Stromal cell of bone marrow (primary cell): ENCODE measurements at places on chromosomes 5 and 9.

DNA sequence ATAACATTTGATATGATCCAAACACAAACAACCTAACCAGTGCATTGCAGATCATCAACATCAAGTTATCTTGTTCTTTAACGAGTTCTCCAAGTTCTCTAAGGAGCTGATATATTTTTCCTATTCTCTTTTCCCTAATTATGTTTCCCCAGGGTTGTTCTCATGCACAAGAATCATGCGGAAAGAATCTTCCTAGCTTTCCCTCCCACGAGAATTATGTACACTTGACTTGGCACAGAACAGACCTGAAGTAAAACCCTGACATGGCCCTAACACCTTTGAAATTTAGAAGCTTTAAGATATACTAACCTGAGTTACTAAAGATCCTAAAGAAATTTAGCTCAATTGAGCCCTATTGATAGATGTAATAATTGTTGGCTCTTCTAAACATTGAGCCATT is 110.7 kb upstream of the FST start:
- no peak for DNase-seq

- DNase-seq: no peak
Measured at GRCh38 chr5:148335259-148335658, at the start of gene SPINK9. Gene SPINK9, plus strand, starts transcription at chr5:148335559. Its CDS starts 55 bp downstream, at chr5:148335614.

GRCh38 chr5:112417931-112418658 is 982 bp downstream of the EPB41L4A start:
- DNase-seq: no peak

- no peak for DNase-seq
Measured at GRCh38 chr9:110133059-110133458, 74.9 kb downstream of the C9orf152 start.

GRCh38 chr9:99336005-99336404 is 113.9 kb downstream of the SEC61B start:
- DNase-seq: no peak

DNA sequence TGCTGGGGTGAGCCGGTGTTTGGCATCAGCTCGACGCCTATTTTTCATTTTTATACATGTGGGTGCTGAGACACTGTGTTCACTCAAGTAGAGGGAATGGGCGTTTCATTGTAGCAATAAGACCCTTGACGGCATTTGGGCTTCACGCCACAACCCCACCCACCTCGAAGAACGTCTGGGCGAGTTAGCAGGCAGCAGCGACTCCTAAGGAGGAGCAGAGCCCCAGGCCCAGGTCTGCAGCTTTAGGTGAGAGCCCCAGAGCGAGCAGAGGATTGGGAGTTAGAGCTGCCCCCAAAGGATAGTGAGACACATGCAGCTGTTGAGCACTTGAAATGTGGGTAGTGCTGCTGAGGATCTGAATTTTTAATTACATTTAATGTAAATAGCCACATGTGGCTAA is 1.6 kb upstream of the ZFP62 start:
- DNase-seq: no peak

DNA sequence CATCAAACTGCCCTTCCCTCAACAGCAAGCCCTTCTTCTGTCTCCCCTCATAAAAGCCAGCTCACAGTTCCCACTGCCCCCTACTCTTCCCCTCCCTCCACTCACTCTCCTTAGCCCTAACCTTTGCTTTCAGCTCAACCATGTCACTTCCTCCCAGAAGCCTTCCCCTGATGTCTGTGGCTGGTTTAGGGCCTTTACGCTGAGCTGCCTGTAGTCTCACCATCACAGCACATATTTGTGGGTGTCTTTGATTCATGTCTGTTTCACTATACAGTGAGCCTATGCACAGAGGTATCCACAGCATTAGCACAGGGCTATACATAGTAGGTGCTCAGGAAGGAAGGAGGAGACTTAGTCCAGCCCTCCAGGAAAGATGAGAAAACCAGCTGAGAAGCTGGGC is 34.7 kb downstream of the C9orf50 start:
- DNase-seq: no peak

- DNase-seq: peak; percentile 98
Measured at GRCh38 chr5:98309785-98310598, 463.5 kb upstream of the RGMB start.

DNA sequence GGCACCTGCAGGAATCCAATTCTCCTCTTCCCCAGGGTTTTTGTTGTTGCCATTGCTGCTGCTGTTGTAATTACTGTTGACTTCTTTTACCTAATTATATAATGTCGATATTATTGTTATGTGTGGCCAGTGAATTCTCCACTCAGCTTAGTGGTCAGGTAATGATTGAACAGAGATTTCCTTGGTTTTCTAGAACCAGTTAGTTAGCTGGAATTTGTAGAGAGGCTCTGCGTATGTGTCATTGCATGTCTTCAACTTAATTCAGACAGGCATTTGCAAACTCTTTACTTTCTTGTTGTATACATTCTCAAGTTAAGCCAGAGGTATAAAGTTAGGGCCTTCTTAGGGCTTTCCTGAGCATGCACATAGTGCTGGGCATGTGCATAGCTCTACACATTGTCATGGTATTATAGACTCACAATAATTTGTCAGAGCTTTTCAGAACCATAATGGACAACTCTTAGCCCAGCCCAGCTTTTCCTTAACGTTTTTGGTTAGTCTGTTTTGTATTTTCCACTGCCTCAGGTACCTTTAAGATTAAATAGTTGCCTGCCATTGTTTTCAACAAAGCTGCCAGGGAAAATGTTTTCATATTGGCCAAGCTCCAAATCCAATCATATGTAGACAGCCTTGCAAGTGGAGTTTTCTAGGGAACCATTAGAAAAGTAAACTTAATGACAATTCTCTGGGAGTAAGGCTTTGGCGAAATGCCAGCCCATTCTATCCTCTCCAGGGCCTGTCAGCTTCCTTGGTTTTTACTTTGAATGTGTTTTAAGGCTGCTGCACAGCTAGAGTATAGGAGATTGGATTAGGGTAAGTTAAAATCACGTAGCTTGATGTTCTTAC is 68.1 kb downstream of the UBE2R2 start:
- peak; percentile 20 for DNase-seq

DNA sequence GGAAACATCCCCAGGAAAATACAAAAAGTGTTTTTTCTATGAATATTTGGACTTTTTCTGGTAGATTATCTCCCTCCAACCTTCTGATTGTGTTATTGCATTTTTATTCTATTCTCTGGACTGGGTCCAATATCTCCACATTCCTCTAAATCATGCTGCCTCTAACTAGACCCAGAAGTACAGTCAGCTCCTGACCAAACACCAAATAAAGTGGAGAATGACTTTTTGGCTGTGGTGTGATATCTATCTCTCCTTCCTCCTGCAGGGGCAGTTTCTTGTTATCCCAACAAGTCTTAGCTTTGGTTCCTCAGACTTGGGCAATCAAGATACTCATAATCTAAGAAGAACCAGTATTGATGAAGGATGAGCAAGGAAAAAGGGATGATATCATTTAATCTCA is 3.2 kb upstream of the RAI14 start:
- DNase-seq: peak; percentile 70

DNA sequence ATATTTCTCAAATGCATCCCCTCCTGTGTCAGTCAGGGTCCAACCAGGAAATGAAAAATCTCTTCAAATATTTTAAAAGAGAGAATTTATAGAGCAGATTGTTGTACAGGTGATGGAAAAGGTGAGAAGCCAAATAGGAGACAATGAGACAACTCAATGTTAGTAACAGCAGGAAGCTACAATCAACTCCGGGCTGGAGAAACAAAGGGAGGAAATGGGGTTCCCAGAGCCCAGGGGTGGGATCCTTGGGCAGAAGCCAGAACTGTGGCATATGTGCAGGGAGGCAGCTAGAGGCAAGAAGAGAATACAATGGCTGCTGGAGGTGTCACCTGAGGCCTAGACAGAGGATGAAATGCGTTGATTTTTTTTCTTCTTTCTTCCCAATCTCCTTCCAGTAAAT is 361.8 kb upstream of the ACTBL2 start:
- no peak for DNase-seq

DNA sequence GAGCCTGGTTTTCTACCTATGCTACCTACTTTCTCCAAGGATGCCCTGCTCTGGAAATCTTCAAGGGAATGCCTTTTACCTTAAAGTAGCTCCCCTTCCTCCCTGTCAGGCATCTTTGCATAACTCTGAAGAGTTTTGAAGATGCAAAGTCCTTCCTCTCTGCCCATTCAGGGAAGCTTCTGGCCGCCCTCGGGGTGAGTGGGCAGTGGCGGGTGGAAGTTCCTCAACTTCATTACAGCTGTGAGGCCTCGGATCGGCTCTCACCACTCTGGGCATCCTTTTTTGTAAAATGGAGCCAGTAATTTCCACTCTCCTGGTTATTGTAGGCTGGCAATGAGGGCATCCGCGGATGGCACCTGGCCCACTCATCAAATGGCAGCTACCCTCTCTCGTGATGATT is 31.7 kb upstream of the STXBP1 start:
- DNase-seq: no peak

DNA sequence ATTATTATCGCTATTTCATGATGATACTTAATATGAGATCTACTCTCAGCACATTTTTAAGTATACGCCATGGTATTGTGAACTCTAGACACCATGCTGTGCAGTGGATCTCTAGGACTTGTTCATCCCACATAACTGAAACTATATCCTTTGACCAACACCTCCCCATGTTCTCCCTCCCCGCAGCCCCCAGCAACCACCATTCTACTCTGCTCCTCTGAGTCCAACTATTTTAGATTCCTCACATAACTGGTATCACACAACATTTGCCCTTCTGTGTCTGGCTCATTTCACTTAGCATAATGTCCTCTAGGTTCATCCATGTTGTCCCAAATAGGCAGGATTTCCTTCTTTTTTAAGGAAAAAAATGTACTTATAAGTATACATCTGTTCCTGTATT is 6.6 kb upstream of the TBC1D2 start:
- DNase-seq: no peak

- DNase-seq: peak; percentile 92
Measured at GRCh38 chr5:59193616-59194319, 610.9 kb downstream of the RAB3C start.

GRCh38 chr5:25990771-25991170 is 1047.6 kb downstream of the CDH9 start:
- no peak for DNase-seq

GRCh38 chr5:53974021-53974420 is 336.4 kb downstream of the ARL15 start:
- no peak for DNase-seq

DNA sequence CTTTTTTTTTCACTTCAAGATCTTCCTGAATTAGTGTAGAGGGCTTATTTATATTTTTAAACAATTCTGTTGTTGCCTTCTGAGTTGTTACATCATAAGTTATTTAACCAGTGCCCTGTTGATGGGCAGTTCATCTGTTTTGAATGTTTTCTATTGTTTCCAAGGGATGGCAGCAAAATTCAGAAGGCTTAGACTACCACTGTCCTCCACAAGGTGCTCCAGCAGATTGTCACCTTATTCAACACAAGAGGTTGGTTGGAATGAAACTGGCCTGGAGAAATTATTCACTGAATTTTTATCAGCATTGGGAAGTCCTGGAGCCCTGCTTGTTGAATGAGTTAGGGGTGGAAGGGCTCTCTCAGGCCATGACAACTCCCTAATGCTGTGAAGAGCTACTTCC is 1.3 kb upstream of the KLHL9 start:
- no peak for DNase-seq

- no peak for DNase-seq
Measured at GRCh38 chr5:173873306-173873922, 14.7 kb upstream of the CPEB4 start.

DNA sequence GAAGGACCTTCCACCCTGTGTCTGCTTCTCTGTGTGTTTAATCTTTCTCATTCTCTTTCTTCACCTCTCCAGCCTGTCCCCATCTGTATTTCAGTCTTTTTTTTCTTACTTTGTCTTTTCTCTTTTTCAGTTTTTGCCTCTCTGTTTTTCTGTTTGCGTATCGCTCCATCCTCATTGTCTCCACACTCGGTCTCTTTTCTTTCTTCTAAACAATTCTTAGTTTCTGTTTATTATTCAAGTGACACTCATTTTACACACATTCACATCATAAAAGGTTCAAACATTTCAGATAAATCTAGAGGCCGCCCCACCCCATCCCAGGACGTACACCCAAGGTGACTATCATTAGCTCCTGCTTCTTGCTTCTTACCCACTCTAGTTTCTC is 9.8 kb downstream of the LHX2 start:
- no peak for DNase-seq

DNA sequence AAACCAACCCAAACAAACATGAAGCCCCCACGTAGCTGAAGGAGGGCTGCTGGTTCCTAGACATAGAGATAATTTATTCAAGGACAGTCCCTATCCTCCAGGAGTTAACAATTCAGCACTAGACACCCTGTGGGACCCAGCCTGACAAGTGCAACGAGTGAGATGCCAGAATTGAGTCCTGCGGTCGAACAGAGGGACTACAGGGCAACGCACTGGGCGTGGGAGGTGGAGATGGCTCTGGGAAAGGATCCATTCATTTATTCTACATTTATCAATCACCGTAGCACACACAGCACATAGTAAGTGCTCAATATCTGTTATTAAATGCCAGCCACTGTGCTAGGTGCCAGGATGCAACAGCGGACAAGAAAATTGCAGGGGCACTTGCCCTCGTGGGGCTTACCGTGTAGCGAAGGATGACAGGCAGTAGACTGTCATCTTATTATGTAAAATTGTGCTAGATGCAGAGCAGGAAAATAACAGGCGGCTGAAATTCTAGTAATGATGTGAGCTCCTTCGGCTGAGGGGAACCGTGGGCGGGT is 855 bp upstream of the ARHGAP26 start:
- DNase-seq: no peak

- DNase-seq: no peak
Measured at GRCh38 chr9:116064970-116065369, 88.6 kb upstream of the PAPPA start.

DNA sequence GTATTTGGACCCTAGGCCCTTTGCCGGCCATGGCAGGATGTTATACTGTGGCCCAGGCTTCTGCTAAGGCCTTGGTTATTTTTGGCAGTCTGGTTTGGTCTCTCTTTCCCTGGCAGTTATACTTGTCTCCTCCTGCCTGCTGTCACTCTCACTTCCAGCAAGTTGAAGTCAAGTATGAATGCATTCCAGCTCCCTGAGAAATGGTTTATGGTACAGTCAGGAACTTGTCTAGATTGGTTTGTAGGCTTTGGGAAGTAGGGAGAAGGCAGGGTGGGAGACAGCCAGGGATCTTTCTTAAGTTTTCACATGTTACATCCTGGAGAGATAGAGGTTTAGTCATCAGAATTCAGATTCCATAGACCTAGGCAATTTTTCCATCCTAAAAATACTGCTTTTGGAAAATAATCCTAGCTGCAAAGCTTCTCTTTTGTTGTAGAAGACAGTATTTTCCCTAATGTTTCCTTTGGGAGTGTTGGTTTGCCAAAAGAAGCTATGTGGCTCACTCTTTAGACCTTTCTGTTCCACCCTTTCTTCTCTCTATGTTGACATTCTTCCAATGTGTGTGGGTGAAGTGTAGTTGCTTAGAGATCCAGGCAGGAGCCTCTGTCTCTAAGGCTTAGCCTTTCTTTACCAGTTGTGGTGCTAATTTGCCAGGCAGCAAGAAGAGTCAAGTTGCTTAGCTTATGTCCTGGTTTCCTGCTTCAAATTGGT is 2.5 kb upstream of the KDM3B start:
- peak; percentile 81 for DNase-seq
